ENCODE measurements at places on chromosomes 13 and 19.
A peak's percentile ranks its signal among the peaks of the same experiment; 100 is the strongest.

DNA sequence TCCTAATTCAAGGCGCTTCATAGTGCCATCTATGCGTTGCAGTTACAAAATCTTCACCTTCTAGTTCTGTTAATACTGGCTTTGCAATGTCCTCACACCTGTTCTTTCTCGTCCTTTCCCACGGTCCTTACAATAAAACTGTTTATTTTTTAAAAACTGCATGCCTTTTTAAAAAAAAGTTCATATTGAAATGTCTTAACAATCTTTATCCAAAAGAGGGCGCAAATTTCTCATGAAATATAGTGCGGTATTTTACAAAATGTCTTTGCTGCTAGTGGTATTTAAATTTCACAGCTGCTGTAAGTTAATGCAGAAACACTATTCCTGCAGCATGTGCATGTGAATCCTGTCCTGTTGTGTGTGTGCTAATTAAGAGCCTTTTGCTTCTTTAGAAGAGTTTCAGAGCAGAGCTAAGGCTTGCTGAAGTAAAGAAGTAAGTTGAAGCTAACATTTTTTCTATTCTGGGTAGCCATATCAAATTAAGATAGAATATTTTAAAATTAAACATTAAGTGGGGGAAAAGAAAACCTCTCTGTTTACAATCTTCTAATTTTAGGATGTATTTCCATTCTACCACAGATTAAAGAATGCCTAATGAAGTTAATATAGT is 15.8 kb upstream of the CLDN10 start:
- DNase-seq = no peak

- DNase-seq = no peak
Measured at GRCh38 chr19:29694669-29695627, 20.1 kb downstream of the C19orf12 start.

DNA sequence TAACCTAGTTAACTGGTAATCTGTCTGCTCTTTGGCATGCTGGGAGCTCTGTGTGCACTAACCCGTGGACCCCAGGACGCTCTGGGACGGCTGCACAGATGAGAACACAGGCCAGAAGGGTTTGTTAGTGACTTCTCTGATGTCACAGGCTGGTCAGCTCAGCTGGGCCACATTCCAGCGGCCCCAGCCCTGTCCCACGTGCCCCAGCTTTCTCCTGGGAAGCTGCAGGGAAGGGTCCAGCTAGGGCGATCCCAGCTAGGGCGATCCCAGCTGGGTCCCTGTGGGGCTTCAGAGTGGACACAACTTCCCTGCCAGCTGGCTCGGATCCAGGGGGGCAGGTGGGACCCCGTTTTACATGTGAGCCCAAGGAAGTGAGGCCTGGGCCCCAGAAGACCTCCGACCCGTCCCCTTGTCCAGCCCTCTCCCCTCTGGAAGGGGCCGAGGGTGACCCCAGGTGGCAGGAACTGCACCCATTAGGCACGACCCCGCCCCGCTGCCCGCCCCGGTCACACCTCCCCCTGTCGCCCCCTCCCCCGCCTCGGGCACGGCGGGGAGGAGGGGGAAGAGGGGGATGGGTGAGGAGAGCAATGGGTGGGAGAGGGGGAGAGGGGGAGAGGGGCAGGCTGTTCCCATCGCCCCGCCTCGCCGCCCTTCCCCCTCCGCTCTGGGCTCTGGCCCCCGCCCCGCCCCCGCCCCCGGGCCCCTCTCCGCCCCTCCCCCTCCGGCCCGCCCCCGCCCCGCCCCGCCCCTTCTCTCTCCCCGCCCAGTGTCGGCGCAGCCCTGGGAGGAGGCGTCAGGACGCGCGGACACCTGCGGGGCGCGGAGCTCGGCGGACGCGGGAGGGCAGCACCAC is 75.2 kb upstream of the MCF2L start:
- DNase-seq = no peak

GRCh38 chr13:44373601-44374347 is at the start of gene SERP2:
Gene SERP2, plus strand, starts transcription at chr13:44373824. Its CDS starts 202 bp downstream, at chr13:44374026.
- no peak for DNase-seq

GRCh38 chr13:31236211-31236786 is 36.5 kb downstream of the B3GLCT start:
- DNase-seq = no peak

DNA sequence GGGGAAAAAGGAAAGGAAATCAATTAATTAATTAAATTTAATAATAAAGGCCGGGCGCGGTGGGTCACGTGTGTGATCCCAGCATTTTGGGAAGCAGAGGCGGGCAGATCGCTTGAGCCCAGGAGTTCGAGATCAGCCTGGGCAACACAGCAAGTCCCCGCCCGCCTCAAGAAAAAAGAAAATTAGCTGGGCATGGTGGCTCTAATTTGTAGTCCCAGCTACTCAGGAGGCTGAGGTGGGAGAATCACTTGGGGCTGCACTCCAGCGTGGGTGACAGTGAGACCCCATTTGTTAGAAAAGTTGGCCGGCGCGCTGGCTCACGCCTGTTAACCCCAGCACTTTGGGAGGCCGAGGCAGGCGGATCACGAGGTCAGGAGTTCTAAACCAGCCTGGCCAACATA is 733 bp upstream of the CD320 start:
- DNase-seq = no peak

DNA sequence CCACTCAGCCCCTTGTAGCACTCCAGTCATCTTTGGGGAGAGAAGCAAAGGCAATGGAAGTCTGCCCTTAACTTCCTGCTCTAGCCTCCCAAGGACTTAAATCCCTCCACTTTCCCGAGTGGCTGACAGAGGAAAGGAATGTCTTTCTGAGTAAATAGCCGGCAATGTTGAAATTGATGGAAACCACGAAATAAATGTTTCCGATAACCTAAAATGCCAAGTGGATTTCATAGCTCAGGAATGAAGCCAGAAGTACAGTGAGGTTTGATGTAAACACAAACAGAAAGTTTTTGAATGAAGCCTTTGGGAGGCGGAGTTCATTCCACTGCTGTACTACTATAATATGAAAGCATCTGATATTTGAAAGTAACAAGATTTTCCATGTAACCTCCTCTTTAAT is 14.0 kb upstream of the TBC1D4 start:
- DNase-seq = no peak

DNA sequence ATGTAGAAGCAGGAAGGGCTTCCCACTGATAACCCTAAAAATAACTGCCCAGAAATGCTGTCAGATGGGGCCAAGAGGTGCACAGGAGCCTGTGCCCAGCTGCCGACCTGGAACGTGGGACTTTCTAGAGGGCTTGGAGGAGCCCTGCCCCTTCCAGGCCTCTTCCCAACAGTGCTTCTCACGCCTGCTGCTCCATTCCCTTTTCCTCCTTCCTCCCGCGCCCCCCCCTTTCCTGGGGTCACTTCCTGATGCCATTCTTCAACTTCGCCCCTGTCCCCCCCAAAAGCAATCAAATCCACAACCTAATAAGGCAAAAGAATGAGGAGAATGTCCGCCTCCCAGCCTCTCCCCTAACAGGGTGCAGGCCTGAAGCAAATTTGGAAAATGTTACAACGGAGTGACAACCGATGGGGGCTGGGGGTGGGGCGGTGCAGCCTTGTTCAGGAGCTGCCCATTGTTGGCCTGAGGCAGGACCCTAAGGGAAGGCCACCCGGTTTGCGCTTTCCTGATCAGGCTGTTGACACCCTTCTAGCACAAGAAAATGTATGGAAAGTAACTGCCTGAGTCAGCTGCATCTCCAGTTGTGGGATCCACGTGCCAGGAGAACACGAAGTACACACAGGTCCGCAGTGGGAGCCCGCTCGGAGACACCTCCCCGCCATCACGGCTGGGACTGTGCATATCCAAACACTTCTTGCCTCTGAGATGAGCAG is 18.7 kb downstream of the ACTN4 start:
- DNase-seq = no peak

DNA sequence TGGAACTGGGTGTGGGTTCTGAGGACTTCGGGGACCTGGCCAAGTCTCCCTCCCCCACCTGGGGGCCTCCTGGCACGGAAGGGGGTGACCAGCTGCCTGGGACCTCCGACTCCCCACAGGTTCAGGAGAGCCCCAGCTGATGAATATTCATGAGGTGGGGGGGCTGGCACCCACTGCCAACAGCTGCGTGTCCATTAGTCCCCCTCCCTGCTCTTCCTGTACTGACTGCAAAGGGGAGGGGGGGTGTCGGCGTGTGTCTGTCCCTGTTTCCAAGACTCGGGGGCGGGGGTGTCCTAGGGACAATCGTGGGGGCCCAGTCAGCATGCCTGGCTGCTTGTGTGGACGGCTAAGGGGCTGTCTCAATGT is 10.6 kb upstream of the NFIX start:
- no peak for DNase-seq

GRCh38 chr13:39341251-39341650 is 261.7 kb downstream of the LHFPL6 start:
- DNase-seq = no peak

GRCh38 chr13:66895780-66896179 is 334.4 kb downstream of the PCDH9 start:
- DNase-seq = no peak

- no peak for DNase-seq
Measured at GRCh38 chr13:25846222-25846984, 205.4 kb downstream of the SHISA2 start.

DNA sequence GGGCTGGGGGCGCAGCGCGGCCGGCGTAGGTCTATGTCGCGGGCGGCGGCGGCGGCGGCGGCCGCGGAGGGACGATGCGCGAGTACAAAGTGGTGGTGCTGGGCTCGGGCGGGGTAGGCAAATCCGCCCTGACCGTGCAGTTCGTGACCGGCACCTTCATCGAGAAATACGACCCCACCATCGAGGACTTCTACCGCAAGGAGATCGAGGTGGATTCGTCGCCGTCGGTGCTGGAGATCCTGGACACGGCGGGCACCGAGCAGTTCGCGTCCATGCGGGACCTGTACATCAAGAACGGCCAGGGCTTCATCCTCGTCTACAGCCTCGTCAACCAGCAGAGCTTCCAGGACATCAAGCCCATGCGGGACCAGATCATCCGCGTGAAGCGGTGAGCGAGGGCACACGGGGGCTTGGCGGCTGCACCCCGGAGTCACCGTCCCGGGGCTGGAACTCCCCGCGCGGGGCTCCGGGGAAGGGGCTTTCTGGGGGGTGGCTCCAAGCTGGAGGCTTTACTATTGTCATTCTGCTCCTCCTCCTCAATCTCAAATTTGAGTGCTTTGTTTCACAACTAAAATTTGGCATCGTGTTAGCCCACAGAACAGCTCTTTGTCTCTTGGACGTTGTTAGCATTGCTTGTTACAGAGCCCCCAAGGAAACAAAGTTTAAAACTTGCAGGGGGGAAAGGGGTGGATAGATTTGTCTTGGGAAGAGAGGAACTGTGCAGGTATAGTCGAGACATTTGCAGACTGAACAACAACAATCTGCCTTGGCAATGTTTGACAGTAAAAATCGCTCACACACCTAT is 630 bp downstream of the RAP2A start:
- peak; percentile 14 for DNase-seq

- DNase-seq = no peak
Measured at GRCh38 chr19:33194532-33194885, 379 bp downstream of the LRP3 start.

DNA sequence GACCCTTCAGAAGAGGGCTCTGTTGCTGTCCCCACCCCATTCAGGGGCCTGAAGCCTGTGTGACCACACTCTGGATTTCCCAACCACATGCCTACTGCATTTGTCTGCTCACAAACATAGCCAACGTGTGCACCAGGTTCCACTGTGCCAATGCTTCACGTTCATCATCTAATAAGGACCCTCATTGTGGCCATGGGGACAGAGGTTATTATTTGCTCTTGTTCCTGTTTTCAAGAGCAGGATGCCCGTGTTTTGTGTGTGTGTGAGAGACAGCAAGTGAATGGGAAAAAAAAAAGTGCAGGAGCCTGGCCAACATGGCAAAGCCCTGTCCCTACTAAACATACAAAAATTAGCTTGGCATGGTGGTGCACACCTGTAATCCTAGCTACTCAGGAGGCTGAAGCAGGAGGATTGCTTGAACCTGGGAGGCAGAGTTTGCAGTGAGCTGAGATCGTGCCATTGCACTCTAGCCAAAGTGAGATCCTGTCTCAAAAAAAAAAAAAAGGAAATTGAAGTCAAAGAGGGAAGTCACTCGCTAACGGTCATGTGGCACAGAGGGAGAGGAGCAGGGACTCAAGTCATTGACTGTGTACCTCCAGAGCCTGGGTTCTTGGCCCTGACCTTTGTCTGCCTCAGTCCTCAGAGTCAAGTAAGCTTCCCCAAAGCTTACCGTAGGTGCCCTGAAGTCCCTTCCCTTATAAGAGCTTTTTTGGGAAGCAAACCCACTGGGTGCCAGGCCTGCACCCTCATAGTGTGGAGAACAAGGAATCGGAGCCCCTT is 6.9 kb downstream of the B3GNT8 start:
- no peak for DNase-seq

DNA sequence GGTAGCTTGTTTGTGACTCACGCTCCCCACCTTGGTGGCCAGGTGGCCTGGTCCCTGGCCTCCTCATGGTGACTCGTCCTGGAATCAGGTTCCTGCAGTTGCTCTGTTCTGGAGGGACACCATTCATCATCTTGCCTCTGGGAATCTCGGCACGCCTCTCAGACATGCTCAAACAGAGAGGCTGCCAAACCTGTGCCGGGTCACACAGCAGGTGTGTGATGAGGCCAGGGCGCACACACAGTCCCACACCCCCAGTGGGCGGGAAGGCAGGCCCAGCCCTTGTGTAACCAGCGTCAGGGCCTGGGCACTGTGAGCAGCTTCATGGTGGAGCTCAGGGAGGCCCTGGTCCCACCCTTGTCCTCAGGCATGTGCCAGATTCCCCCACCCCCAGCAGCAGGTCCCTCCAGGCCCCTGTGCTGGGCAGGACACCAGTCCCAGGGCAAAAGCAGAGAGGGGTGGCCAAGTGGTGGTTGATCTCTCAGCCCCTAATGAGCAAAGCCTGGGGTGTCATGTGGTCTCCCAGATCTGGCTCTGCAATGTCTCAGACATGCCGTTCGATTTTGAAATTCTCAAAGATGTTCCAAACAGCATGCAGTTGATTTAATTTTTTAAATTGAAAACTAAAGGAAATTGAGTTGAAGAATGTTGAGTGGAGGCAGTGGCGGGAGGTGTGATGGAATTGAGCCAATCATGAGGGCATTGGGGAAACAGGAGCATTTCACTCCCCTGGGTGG is 12.1 kb downstream of the CEBPA start:
- no peak for DNase-seq

DNA sequence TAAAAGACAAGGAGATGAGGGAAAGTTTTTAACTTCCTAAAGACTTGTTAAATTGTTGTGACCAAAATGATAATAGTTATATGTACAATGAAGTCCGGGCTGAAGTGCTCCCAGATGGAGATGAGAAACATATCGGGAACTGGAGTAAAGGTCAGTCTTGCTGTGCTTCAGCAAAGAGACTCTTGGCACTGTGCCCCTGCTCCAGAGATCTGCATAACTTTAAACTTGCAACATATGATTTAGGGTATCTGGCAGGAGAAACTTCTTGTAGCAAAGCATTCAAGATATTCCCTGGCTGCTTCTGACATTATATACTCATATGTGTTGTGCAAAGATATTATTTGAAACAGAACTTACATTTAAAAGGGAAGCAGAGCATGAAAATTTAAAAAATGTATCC is 786.6 kb upstream of the SLITRK6 start:
- no peak for DNase-seq

DNA sequence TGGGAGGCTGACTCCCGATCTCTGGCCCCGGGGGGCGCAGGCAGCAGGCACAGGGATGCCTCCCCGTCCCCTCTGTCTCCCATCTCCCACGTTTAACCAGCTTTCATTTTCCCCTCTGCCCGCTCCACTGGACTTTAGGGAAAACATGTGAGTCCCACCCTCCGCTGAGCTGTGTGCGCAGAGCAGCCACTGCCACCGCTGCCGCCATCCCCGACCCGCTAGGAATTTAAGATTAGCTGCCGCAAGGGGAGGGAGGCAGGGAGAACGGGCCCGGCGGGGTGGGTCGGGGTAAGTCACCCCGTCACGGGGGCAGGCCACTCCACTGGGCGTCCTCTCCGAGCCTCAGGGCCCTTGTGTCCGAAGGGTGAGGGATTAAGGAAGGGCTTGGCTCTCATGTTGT is 15.5 kb downstream of the KCNN1 start:
- no peak for DNase-seq

- no peak for DNase-seq
Measured at GRCh38 chr13:37457612-37458011, 141.0 kb downstream of the POSTN start.
